ENCODE measurements at places on chromosomes 3 and 15. TPM values are rescaled to one million over a fixed set of nuclear protein-coding genes. Genes with fewer than 3 reads are reported as not detected.

SLC15A2 gene
- total RNA-seq, result 0.12 TPM

DYNLT2B gene
- total RNA-seq, result 24.7 TPM

ATG7 gene
- total RNA-seq, result 13.8 TPM

RSRC1 gene
- 26.1 TPM for total RNA-seq

SLC24A5 gene
- total RNA-seq, result not detected

ITPKA gene
- total RNA-seq, result 9.7 TPM

GABRR3 gene
- total RNA-seq, result not detected

IQCF5 gene
- not detected for total RNA-seq

LMAN1L gene
- not detected for total RNA-seq

NR1I2 gene
- not detected for total RNA-seq

KLHL24 gene
- total RNA-seq, result 6.2 TPM

EPHB3 gene
- 0.21 TPM for total RNA-seq
